ENCODE measurements at places on chromosomes 12 and 14.

- no peak for DNase-seq
Observed at GRCh38 chr12:121476477-121476876, 76.6 kb downstream of the RNF34 start.

DNA sequence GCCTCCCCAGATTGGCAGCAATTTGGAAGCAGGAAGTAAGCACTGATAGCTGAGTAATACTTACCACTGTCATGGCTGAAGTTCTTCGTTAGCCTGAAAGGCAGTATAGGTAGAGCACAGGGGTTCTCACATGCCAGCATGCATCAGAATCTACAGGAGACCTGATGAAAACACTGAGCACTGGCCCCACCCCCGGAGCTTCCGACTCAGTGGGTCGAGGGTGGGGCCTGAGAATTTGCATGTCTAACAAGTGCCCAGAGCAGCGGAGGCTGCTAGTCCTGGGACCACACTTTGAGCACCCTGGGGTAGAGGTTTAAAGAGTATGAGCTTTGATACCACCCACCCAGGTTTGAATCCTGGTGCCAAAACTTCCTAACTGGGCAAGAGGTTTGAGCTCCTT is 89.6 kb downstream of the FBXW8 start:
- no peak for DNase-seq

DNA sequence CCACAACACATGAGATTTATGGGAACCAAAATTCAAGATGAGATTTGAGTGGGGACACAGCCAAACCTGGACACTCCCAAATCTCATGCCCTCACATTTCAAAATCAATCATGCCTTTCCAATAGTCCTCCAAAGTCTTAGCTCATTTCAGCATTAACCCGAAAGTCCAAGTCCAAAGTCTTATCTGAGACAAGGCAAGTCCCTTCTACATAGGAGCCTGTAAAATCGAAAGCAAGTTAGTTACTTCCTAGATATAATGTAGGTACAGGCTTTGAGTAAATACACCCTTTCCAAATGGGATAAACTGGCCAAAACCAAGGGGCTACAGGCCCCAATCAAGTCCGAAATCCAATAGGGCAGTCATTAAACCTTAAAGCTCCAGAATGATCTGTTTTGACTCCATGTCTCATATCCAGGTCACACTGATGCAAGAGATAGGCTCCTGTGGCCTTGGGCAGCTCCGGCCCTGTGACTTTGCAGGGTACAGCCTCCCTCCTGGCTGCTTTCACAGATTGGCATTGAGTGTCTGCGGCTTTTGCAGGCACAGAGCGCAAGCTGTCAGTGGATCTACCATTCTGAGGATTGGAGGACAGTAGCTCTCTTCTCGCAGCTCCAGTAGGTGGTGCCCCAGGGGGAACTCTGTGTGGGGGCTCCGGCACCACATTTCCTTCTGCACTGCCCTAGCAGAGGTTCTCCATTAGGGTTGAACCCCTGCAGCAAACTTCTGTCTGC is 60.1 kb downstream of the LRIG3 start:
- no peak for DNase-seq

DNA sequence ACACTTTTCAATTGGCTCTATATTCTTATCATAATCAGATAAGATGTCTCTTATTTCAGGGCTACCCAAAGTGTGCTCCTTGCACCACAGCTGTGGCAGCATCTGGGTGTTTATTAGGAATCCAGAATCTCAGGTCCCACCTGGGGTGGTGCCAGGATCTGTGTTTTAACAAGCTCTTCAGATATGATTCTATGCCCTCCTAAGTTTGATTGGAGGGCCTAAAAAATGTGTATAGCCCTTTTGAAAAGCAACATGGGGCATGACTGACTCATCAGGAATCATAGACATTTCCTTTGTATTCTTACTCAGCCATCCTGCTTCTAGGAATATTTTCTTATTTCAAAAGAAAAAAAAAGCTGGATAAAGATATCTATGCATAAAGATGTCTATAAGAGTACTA is 103.1 kb downstream of the HELB start:
- no peak for DNase-seq

DNA sequence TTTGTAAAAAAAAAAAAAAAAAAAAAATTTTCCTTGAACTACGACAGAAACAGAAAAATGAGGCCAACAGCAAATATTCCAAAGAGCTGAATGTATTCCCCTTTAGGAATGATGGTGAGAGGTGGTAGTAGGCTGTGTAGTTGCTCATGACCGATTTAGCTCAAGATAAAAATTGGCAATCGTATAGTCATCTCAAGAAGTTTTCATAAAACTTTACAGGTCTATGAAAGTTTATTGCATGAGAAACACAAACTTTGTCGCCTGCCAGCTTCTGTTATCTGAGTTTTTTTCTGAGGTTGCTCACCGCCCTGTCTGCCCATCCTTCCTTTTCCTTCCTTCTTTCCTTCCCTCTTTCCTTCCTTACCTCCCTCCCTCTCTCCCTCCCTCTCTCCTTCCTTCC is 605.5 kb downstream of the BCL11B start:
- DNase-seq: no peak

- DNase-seq: no peak
Observed at GRCh38 chr12:8629486-8630033, 16.9 kb upstream of the AICDA start.

GRCh38 chr12:80936642-80937390 is 918 bp downstream of the LIN7A start:
- DNase-seq: no peak

DNA sequence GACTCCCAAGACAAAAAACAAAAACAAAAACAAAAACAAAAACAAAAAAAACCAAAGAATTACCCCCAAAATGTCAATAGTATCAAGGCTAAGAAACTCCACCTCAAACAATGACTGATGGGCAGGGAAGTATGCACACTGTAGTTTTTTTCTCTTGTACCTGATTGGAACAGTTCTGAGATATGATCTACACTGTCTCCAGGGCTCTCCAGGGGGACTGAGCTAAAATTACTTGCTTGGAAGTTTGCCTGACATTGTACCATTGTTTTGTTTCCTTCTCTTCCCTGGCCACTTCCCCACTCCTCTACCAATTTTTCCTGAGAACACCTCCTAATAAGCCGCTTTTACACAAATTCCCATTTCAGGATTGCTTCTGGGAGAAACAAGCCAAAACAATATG is 22.3 kb upstream of the CATSPERB start:
- no peak for DNase-seq

- no peak for DNase-seq
Observed at GRCh38 chr12:2489275-2489674, 305.5 kb upstream of the FKBP4 start.

DNA sequence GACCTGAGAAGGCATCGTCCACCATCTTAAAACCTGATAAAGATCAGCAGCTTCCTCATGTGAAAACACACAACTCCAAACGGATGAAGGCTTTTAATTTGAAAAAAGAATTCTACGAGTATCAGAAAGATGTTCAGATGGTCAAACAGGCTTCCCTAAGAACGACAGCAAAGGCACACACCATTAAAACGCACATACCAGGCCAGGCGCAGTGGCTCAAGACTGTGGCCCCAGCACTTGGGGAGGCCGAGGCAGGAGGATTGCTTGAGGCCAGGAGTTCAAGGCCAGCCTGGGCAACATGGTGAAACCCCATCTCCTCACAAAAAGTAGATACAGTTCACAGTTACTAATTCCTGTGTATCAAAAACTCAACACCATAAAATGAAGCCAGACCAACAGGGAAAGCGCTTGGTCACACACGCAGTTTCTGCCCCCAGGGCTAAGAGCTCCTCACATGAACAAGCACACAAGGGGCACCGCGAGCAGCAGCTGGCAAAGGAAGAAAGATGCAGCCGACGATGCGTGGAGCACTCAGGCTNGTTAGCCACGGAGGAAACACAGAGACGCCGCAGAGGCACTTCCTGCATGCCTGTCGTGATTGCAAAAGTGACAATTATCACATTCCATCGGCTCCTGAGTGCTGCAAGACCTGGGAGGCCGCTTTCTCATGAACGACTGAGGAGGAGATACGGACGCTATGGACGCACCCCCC is 78.0 kb downstream of the NOC4L start:
- DNase-seq: peak; percentile 34

GRCh38 chr12:110599334-110599733 is 14.6 kb upstream of the TCTN1 start:
- DNase-seq: no peak

DNA sequence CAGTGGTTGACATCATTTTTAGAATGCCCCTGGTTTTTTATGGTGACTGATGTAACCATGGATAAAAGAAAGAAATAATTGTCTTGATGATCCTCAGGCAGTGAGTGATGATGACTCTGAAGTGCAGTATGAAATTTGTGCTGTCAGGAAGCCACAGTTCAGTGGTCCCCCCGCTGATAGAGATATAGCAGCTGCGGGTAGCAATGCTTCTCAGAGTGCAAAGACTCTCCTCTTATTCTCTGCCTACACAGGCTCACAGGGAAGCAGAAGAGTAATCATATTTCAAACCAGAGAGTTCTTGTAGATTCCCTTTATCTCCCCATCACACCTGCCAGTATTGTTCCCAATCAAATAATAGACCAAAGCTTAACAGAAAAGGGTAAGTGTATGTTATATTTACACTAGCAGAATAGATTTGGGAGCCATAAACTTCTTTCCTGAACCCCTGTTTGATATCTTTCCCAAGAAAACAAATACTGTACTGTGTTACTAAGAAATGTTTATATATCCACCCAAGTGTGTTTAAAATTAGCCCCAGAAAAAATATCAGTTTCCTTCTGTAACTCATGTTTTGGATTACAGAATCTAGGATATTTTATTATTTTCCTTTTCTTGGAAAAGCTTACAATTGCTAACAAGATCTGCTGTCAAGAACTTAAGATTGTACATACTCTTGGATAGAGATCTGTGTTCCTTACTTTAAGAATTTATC is 1817.4 kb upstream of the FLRT2 start:
- DNase-seq: no peak

DNA sequence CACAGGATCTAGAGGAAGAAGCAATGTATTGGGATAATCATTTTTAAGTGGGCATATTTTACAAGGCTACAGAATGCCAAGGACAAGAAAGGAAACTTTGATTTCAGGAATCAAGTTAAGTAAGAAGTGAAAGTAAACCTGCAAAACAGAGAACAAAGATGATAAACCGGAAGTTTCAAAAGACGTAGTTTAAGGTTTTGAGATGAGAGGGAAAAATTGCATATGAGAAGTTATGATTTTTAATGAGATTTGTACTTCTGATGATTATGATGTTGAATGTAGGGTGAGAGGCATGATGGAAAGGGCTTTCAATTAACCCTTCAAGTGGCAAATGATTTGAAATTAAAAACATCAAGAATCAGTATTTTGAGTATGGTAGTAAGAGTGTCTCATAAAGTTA is 134.9 kb downstream of the CAPZA3 start:
- no peak for DNase-seq

GRCh38 chr14:61332658-61333029 is 11.3 kb downstream of the PRKCH start:
- no peak for DNase-seq

GRCh38 chr12:68198507-68199086 is 27.0 kb downstream of the IL26 start:
- DNase-seq: no peak

DNA sequence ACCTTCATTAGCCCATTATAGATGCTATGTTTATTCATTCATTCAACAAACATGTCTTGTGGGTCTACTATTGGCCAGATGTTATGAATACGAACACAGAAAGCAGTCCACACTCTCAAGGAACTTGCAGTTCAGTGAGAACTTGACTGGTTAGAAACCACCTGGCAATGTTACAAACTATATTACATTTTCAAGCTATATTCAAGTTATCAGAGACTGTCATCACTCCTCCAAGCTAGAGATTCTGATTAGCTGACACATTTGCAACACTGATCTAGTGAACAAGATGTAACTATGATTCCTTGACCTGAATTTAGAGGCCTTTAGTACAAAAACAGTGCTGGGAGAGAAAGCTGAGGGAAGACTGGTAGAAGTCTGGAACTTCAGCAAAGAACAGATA is 170.7 kb upstream of the EEA1 start:
- no peak for DNase-seq

GRCh38 chr12:2291182-2291832 is 238.5 kb downstream of the CACNA1C start:
- no peak for DNase-seq

GRCh38 chr14:84969501-84969900 is 560.4 kb upstream of the FLRT2 start:
- no peak for DNase-seq

GRCh38 chr12:3464561-3464960 is 26.4 kb upstream of the PRMT8 start:
- DNase-seq: no peak

- no peak for DNase-seq
Observed at GRCh38 chr12:123113026-123113425, 37.9 kb downstream of the PITPNM2 start.

DNA sequence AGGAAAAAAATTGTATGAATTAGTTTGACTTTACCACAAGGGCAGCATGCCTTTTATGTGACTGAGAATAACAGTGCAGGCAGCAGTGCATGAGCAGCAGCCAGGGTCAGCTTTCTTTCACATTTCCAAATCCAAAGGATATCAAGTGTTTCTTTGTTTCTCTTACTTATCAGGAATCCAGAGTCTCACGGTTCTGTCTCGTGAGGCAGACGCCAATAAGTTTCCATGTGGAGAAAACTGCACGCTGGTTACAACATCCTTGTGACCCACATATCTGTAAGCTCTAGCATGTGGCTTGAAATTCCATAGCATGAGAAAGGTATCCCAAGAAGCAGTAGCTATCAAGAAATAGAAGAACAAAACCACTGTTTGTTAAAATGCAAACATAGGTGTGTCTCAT is 27.6 kb downstream of the GALNT4 start:
- no peak for DNase-seq

DNA sequence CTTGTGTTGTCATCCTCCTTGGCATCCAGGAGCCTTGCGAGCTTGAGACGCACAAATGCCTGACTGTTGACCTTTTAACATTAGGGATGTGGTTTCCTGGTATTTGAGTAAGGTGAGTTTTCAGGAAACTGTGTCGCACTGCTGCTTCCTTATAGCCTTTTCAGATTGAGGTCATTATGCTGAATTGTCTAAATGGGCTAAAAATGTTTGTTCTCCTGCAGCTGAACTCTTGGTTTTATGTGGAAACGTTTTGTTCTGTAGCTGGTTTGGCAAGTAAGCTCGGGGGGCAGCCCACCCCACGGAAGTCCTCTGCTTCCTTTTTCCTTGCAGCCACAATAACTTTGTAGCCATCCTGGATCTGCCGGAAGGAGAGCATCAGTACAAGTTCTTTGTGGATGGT is 5.7 kb downstream of the PRKAB1 start:
- DNase-seq: no peak

DNA sequence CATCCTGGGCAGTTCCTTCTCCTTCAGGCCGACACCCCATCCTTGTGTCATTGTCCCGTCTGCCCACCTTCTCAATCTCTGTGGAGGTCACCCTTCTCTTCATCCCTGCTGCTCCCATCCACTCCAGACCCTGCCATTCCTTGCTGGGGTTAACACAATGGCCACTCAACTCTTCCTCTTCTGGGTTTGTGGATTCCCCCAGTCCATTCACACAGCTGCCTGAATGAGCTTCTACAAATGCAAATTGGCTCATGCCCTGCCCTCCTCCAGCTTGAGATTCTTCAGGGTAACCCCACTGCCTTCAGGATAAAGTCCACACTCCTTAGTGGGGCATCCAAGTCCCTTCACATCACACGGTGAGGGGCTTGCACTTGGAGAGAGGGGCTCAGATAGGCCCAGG is 17.2 kb upstream of the PRMT8 start:
- no peak for DNase-seq
